ENCODE measurements at places on chromosomes 4 and X.
A peak's percentile ranks its signal among the peaks of the same experiment; 100 is the strongest.

- DNase-seq, result peak; percentile 2
These were observed 172.2 kb upstream of the CXCL13 start for GRCh38 chr4:77433418-77433733.

GRCh38 chrX:20665481-20665880 is 398.8 kb upstream of the RPS6KA3 start:
- DNase-seq, result no peak

DNA sequence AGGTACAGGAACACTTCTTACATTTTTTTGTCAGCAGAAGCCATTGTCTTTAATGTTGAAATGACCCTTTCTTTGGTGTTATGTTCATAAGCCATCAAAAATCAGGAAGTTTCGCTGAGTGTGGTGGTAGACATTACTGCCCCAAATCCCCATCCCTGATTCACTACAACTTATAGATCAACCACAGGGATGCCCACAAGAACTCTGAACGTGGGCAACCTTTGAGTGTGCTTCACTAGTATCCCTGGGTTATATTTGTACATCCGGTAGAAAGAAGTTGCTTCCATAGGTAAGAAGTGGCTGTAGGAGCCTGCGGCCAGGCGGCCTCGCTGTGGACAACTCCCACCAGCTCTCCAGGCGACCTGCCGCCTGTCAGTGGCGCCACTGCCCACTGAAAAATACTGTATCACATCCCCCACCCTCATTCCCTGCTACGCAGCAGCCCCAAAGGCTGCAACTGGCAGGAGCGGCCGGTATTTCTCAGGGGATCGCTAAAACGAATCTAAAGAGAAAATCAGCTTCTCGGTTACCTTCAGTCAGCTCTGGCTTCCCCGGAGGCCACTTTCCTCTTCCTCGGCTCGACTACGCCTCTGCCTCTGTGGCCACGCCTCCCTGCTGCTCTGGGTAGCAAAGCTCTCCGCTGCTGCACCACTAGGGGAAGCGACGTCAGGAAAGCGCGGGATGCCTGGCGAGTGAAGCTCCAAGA is 13.9 kb upstream of the ETDC start:
- peak; percentile 39 for DNase-seq

DNA sequence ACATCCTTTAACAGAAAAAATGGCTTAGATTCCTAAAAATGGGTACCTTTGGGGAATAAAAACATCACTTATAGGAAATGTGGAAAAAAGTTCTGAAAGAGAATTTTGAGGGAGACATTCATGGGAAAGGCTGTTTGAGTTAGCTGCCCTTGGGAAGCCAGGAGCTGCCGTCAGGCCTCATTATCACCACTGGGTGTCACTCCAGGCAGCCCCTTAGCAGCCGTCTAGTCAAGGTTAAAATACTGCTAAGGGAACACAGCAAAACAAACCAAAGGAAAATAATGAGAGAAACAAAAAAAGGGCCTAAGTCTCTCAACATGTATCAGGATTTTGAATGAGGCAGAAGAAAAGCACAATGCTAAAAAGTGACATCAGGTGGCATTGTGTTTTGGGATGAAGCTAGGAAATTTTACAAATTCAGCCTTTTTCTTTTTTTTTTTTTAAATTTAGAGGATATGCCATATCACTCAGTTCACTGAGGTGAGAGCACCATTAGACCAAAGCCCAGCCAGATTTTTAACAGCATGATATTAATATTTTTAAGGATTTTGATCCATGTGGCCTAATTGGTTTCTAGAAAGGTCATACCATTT is 235.3 kb downstream of the GPAT3 start:
- DNase-seq, result peak; percentile 60

- peak; percentile 88 for DNase-seq
These were observed 11.4 kb downstream of the KLF3 start for GRCh38 chr4:38675146-38676121.

DNA sequence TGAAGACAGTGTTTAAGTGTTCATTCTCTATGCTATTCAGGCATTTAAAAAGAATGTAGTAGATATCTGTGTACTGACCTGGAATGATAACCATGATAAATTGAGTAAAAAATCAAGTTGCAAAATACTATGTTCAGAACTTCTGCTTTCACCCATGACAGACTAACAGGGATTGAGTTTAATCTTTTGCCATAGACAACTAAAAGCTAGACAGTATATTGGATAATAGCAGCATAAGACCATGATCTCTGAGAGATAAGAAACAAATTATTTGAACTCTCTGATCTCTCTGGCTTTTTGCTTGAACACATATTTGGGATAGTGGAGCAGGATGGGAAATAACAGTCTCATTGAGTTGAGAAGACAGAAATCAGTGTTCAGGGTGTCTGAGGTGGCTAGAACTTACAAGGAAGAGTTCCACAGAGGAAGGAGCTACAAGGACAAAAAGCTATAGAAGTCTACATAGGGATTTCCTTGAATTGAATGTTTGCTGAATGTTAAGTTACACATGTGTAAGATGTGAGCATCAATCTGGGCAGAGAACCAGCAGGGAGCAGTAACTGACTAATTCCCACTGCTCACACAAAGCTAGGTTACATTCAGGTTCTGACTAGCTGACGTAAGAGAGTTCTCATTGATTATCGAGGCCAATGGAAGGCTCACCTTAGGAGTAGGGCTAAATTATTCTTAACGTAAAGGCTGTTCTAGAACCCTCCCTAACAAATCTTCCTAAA is 60.4 kb downstream of the SLC30A9 start:
- peak; percentile 44 for DNase-seq

DNA sequence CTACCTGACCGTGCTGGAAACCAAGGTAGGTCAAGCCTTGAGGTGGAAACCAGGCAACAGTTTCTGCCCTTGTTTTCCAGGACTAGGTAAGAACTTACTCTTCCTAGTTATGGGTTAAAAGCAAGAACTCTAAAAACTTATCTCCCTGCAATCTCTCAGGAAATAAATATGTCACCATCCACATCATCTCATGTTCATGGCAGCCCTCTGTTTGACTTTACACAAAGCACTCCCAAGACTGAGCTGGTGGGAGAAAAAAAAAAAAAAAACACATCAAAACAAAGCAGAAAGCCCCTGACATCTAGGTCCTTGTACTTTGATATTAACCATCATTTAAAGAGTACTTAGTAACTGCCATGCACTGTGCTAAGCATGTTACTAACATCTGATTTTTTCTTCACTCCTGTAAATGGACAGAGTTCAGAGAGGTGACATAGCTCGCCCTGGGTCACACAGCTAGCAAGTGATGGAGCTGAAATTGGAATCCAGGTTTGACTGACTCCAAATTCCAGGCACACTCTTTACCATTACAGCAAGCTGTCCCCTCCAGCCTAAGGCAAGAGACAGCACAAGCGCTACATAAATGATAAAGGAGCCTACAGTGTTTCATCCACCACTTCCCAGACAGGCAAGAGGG is 102.8 kb upstream of the NOCT start:
- DNase-seq, result no peak

GRCh38 chrX:16445166-16445752 is 204.7 kb upstream of the S100G start:
- peak; percentile 47 for DNase-seq

GRCh38 chr4:170102426-170102825 is 12.7 kb upstream of the AADAT start:
- DNase-seq, result no peak

Data from IMR-90 (cell line).